ENCODE measurements at places on chromosomes 12 and 14.

DNA sequence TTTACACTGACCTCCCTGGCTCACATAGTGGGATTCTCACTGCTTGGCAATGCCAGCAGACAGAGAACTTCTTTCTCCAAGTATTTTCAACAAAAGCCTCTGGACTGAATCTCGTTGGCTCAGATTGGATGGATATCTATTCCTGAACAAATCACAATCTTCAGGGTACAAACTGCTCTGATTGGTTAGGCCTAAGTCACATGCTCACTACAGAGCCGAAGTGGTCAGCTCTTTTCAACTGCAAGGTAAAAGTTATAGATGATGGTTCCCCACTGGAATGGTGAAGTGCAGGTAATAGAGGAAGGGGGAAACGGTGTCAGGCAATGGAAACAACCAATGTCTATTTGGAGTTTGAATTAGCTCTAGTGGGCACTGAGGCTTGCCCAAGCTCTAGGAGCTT, 16.7 kb upstream of the VRK1 start:
- DNase-seq, result no peak

DNA sequence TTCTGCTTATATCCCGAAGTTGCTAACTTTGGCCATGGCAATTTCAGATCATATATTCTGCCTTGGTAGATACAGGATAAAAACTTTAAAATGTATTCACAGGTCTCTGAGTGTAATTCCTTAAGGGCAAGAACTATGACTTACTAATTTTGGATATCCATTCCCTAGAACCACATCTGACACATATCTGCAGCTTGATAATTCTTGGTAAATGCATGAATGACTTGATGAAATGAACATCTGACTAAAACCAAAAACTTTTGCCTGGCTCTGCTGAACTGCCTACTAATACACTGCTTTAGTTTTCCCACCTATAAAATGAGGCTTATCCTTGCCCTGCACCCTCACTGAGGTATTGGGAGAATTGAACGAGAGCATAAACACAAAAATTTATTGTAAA, 32.2 kb downstream of the SLC25A21 start:
- DNase-seq, result no peak

GRCh38 chr12:112349431-112349830, 32.8 kb downstream of the HECTD4 start:
- no peak for DNase-seq

- DNase-seq, result no peak
These were observed 886.2 kb upstream of the MGAT4C start for GRCh38 chr12:87142342-87142741.

GRCh38 chr12:85296362-85296761, 16.3 kb downstream of the ALX1 start:
- no peak for DNase-seq

- DNase-seq, result no peak
These were observed 286.9 kb upstream of the PRKD1 start for GRCh38 chr14:30214461-30215090.

DNA sequence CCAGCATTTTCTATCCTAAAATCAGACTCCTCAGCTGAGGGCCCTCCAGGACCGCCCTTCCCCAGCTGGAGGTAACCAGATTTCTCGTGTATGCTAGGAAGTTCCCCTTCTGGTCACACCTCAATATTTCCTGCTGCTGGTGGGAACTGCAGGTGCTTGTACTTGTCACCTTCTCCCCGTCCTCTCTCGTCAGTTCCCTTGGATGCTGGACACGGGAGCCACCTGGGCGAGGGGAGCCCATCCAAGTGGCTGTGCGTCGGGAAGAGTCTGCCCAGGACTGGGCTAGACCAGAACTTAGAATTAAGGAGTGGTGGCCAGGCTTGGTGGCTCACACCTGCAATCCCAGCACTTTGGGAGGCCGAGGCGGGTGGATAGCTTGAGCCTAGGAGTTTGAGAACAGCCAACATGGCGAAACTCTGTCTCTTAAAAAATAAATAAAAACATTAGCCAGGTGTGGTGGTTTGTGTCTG, 23.2 kb upstream of the KIF26A start:
- no peak for DNase-seq

DNA sequence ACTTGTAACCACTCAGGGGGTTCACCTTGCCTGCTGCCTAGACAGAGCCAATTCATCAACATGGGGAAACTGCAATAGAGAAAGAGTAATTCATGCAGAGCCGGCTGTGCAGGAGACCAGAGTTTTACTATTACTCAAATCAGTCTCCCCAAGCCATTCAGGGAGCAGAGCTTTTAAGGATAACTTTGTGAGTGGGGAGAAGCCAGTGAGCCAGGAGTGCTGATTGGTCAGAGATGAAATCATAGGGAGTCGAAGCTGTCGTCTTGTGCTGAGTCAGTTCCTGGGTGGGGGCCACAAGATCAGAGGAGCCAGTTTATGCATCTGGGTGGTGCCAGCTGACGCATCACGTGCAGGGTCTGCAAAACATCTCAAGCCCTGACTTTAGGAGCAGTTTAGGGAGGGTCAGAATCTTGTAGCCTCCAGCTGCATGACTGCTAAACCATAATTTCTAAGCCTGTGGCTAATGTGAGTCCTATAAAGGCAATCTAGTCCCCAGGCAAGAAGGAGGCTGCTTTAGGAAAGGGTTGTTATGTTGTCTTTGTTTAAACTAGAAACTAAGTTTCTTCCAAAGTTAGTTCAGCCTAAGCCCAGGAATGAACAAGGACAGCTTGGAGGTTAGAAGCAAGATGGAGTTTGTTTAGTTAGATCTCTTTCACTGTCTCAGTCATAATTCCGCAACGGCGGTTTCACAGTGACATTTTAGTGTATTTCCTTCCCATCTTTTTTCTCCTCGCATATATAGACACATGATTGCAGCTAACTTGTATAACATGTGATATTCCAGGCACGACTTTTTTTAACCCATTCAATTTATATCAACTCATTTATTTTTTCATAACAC, 68.9 kb upstream of the NCOR2 start:
- DNase-seq, result peak; percentile 7

DNA sequence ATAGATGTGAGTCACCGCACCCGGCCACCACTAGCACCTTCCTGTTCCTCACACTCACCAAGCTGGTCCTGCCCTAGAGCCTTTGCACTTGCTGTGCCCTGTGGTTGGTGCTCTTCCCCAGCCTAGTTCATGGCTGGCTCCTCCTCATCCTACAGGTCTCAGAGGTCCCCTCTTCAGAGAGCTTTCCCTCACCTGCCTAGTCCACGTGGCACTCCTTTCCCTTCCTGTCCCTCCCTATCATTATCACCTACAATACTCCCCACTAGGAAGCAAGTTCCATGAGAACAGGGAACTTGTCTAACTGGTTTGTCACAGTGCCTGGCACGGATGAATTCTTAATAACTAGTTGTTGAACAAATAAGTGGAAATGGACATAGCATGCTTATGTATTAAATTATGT, 24.0 kb upstream of the TMED10 start:
- DNase-seq, result no peak

DNA sequence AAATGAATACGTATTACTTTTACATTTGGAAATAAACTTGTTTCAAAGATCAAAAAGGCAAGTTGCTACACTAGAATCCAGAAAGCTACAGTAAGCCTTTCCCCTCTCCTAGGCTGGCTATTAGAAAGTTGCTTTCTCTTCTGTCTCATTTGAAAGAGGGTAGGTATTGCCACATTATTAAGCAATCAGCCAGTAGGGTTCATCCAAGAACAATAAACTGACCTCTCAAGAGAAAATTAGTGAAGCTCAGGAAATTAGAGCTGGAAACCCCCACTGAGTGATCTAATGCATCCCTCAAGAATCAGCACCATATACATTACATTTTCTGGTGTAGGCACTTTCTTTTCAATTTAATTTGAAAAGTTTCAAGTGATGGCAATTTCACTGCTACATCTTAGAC, 4.5 kb upstream of the TMEM233 start:
- DNase-seq, result no peak

- peak; percentile 54 for DNase-seq
These were observed 2.0 kb downstream of the EEA1 start for GRCh38 chr12:92927055-92927435.

DNA sequence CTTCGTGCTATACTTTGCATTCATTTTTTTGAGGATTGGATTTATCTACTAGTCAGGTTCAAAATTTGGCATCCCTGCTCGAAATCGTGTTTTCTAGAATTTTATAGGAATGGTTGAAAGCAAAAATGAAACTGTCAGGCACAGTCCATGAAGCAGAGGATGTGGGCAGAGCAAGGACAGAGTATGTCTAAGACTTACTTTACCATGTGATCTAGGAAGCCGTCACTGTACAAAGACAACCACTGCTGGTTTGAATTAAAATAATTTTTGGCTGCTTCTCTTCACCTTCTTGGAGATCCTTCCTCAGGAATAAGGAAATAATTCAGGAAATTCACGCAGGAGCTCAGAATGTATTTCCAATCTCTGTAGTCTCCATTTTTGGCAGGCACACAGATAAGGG, 31.6 kb upstream of the SGPP1 start:
- DNase-seq, result no peak

DNA sequence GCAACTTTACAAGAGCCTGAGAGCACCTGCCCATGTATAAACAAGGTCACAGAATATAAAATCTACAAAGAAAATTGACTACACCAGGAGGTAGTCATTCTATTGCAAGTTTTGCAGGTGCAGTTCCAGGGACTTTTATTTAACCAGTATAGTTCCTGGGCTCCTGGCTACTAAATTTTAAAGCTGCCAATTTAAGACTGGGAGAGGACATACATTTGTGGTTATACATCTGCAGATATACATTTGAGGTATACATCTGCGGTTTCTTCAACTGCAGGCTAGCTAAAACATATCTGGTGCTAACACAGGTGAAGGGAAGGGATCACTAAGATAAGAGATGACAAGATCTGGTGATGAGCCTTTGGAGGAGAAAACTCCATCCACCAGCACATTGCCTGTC, 30.2 kb downstream of the BBS10 start:
- DNase-seq, result no peak

All from CD8-positive, alpha-beta memory T cell (primary cell).